ENCODE measurements at places on chromosomes 3 and 15.

DNA sequence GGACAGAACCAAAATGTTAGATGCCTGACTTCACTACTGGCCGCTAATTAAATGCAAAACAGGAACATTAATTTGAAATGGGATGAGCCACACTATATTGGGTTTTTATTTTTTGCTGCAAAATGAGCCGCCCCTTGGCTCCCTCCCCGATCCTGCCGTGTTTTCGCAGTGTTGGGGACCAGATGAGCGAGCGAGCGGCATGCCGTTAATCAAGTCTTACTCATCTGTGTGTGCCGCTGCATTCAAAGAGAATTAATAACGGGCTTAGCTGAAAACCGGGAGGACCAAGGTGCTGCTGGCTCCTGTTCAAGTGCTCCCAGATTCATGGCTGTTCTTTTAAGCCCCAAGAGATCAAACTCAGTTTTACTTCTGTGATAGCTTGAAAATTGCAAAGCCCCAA is 20.0 kb downstream of the TAFA4 start:
- no peak for DNase-seq

DNA sequence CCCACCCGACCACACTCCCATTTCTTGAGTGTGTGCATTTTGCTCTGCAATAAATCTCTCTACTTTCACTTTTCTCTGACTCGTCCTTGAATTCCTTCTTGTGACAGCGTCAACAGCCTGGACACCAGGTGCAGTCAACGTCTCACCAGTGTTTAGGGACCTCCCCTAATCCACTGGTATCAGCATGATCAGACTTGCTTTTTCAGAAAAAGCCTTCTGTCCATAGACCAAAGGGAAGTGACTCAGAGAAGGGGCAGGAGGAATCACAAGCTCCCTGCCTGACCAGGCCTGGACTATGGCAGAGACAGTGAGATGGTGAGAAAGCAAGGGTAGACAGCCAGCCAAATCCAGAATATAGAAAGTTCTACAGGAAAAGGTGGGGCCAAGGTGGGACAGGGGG is 15.5 kb downstream of the CCR5 start:
- DNase-seq, result no peak

GRCh38 chr3:53473422-53473821 is 21.0 kb upstream of the CACNA1D start:
- no peak for DNase-seq

DNA sequence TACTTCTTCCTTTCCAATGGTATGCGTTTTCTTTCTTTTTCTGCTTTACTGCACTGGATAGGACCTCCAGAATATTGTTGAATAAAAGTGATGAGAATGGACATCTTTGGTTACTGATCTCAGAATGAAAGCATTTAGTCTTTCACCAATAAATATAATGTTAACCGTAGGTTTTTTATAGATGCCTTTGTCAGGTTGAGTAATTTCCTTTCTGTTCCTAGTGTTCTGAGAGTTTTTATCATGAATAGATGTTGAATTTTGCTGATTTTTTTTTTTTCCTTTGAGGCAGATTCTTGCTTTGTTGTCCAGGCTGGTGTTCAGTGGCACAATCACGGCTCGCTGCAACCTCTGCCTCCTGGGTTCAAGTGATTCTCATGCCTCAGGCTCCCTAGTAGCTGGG is 158.4 kb downstream of the KLHL25 start:
- DNase-seq, result no peak

DNA sequence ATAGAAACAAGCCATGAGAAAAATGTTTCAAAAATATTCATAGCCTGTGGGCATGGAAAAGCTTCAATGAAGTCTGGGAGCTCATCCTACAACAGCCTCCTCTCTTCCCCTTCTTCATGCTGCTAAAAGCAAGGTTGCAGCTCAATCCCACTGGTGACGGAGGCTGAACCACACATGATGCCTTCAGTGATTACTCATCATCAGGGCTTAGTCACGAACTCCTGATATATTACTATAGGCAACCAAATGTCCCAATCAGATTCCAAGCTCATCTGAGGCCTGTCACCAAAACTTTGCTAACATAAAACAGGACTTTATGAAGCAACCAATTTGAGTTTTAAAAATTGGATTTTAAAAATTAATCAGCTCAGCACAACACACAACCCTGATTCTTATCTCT is 24.0 kb upstream of the SLC24A5 start:
- no peak for DNase-seq

- DNase-seq, result no peak
Measured at GRCh38 chr15:66171841-66172240, 81.7 kb downstream of the MEGF11 start.

GRCh38 chr3:177778633-177779032 is 581.4 kb upstream of the TBL1XR1 start:
- DNase-seq, result no peak

DNA sequence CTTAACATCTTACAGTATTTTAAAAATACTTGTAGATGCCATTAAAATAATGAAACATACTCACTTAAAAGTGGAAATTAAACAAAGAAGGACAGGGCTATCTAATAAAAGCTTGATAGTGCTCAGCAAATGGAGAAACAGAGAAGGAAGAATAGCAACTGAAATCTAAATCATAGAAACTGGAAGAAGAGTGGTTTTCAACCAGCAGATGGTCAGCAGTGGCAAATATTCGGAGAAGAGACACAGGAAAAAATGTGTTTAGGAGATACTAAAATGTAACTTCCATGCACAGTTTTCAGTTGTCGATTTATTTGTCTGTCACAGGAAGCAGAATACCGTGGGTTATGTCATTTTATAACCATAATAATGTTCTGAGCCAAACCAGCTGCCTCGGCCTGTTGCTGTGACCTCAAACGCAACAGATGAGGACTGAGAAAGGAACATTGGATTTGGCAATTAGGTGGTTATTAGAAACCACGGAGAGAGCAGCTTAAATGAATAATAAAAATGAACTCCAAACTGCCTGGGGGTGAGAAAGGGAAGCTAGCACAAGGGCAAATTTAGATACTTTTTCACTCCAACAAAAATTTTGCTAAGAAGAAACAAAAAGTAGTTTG is 246.6 kb upstream of the KCNMB2 start:
- DNase-seq, result no peak

DNA sequence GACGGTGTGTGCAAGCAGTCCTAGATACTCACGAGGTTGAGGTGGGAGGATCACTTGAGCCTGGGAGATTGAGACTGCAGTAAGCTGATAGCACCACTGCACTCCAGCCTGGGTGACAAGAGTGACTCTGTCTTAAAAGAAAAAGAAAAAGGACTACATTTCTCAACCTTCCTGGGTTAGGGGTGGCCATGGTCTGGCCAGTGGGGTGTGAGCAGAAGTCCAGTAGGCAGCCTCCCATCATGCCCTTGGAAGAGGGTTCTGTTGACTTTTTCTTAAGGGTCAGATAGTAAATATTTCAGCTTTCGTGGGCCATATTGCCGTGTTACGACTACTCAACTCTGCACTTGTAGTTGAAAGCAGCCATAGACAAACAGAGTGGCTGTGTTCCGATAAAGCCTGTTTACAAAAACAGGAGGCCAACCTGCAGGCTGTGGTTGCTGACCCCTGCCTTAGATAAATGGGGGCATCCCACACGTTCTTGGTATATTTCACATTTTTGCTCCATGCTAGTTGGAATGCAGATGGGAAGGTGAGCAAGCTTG is 31.0 kb upstream of the PDE8A start:
- DNase-seq, result no peak

- no peak for DNase-seq
Measured at GRCh38 chr3:71419369-71419768, 164.2 kb downstream of the FOXP1 start.

- no peak for DNase-seq
Measured at GRCh38 chr3:184776916-184777315, 35.0 kb upstream of the VPS8 start.

- no peak for DNase-seq
Measured at GRCh38 chr3:175606650-175607318, 747.6 kb downstream of the NAALADL2 start.

GRCh38 chr3:127792541-127793292 is 29.6 kb downstream of the MGLL start:
- no peak for DNase-seq

- no peak for DNase-seq
Measured at GRCh38 chr3:43256714-43257461, 29.5 kb upstream of the SNRK start.

DNA sequence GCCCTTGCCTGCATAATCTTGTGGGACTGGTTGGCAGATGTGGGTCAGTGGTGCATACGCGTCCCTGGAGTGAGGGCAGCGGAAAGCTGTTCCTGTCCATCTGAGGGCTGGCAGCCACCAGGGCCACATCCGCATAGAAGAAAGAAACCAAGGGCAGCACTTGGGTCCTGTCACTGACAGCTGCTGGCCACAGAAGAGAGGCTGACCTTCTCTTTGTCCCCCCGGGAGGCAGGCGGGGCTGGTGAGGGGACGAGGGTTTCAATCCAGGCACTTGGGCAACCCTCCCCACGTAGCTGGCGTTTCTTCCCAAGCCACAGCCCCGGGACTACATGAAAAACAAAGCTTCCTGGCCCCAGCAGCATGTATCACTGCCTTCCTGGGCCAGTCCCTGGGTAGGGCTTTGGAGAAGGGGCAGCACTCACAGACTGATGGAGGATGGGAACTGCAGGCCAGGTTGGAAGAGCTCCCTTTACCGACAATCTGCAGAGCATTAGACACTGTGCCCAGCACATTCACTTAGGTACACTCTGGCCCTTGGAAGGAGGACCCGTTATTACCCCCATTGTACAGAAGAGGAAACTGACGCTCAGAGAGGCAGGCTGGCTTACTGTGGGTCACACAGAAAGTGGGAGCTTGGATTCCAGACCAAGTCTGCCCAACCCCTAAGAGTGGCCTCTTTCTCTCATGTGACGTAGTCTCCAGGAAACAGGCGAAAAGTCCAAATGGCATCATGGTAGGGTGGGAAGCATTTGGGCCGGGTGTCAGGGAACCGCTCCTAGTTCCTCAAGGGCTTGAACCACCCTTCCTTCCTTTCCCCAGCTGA is 78.8 kb upstream of the SLC6A6 start:
- no peak for DNase-seq

- no peak for DNase-seq
Measured at GRCh38 chr3:53493963-53494791, at the start of gene CACNA1D. TSS of gene CACNA1D (plus strand) at chr3:53494611. CDS start at chr3:53495167, 556 bp downstream.

DNA sequence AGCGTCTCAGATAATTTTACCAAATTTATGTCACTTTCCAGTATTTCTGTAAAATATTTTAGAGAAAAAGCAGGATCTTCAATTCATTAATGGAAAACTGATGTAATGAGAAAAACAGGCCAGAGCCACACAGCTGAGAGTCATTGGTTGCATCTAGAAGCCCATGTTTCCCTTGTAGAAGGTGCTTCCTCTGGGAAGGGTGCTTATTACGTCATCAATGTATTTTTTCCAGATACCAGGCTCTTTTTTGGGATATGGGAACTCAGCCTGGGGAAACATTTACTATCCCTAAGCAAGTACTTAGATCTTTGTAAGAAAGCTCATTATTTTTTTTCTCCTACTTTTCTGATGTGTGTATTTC is 89.1 kb upstream of the PHLDB2 start:
- no peak for DNase-seq

- no peak for DNase-seq
Measured at GRCh38 chr3:29004885-29005599, 275.8 kb upstream of the RBMS3 start.

DNA sequence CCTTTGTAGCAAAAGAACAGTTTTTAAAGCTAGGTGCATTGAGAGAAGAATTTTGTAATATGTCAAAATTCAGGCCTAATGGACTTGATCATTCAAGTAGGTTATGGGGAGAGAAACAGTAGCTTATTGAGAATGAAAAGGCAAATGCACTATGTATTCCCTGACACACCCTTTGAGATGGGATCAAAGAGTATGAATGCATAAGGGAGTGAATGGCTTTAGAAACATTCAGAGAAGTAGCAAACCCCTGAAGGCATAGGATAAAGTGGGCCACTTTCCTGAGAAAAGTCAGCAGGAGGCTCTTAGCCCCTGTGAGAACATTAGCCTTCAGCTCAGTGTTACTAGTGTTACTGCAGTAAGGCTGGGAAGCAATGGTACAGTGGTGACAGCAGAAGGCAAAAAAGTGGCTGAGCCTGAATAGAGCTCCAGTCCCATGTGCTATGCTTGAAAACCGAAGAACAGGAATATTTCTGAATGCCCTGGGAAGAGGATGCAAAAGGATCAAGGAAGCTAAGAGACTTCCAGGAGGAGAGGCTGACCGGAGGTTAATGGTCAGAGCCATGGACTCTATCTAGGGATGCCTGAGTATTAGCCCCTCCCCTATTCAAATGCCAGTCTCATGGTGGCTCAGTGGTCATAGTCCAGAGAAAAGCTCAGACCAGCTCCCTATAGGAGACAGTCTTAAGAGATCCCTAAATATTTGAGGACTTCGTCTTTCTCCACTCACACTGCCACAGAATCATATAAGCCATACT is 218.2 kb upstream of the SGO1 start:
- DNase-seq, result no peak

GRCh38 chr15:93026380-93026817 is 62.6 kb downstream of the RGMA start:
- DNase-seq, result no peak

- no peak for DNase-seq
Measured at GRCh38 chr3:88312256-88312655, 162.5 kb downstream of the C3orf38 start.

DNA sequence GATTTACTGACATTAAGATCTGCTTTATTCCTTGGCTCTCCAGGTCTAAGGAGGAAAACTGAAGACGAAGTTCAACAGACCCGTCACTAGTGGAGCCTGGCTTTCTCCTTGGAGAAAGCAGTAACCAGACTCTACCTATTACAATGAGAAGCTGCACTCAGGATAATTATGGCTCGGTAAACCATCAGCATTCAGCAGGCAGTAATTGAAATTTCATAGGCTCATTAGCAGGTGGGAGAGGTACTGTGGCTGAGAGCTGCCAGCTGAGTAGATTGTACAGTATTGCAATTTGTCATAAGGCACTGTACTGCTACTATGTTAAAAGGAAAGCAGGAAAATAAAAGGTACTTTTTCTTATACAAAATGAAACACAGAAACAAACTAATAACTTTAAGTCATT is 51.2 kb downstream of the CHAC1 start:
- DNase-seq, result no peak

- DNase-seq, result no peak
Measured at GRCh38 chr3:49025793-49026520, 3.2 kb downstream of the IMPDH2 start.

DNA sequence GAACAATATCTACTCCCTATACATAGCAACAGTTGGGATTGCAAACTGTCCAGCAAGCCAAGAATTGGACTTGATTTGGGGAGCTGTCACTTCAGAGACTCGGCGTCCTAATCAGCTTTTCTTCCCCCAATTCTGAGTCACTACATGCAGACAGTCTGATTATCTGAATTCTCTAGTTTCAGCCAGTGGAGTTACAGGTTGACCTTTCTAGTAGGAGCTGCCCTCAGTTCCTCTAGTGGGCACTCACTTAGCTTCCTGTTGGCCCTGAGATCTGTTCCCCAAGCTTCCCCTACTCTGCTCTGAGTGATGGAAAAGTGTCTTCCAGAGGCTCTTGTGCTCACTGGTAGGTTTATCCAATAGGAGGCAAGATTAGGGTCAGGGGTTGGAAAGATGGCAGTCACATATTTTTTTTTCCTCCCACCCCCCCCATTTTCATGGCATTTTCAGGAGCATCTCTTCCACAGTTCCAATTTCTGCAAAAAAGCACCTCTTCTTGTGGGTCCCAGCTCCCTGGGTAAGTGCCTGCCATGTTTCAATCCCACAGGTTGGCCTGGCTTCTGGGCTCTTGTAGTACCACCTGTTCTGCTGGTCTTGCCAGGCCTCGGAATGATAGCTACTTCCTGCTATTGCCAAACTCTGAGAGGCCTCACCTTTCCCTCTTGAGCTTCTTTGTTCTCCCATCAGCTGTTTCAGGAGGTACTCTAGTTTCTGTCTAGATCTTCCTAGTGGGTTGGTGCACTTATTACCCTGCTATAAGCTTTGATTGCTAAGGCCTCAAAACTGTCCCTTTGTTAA is 182.2 kb downstream of the RAP2B start:
- DNase-seq, result no peak

- DNase-seq, result no peak
Measured at GRCh38 chr3:38190481-38190881, 25.1 kb downstream of the OXSR1 start.

All from effector CD4-positive, alpha-beta T cell (primary cell).